Memory B cell (primary cell): ENCODE measurements at places on chromosomes 11 and 22.
A peak's percentile ranks its signal among the peaks of the same experiment; 100 is the strongest.

GRCh38 chr22:23533771-23534191 is 46.3 kb downstream of the IGLL1 start:
- DNase-seq = no peak

- no peak for DNase-seq
Observed at GRCh38 chr11:1196516-1197391, 26.1 kb upstream of the MUC5B start.

- no peak for DNase-seq
Observed at GRCh38 chr11:73536961-73537360, 61.0 kb downstream of the FAM168A start.

- DNase-seq = no peak
Observed at GRCh38 chr11:114185436-114185835, 110.8 kb upstream of the NNMT start.

DNA sequence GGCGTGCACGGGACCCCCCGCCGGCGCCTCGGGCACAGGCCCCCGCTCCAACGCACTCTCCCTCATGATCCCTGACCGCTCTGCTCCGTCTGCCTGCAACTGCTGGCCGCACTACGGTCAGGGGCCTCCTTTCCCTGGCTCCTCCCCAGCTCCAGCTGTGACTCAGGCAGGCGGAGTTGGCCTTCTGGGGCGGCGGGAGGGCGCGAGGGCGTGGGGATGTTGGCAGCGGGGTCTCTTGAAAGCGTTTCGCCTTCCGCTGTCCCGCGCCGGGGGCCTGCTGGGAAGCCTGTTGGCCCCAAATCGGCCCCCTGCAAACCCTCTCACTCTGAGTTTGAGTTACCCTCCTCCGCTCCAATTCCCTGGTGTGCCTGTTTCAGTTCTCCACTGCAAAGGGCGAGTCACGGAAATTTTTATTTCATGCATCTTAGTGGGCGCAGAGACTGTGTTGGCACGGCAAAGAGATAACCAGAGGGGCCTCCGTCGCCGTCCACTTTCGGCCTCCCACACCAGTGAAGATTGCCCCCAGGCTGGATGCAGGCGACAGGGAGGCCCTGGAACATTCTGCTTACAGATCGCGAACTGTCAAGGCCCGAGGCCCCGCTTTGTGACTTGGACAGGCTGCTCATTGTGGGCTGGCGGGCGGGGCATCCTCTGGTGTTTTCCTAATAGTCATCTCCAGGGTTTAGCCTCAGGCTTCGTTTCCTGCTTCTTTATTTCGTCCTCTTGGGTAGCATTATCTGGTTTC is at the start of gene CAVIN3:
Gene CAVIN3, minus strand, starts transcription at position 91 of the 745 bp plus-strand sequence. Its CDS starts 25 bp downstream, at position 66.
- no peak for DNase-seq

- no peak for DNase-seq
Observed at GRCh38 chr11:74284466-74284865, 27.0 kb downstream of the P4HA3 start.

DNA sequence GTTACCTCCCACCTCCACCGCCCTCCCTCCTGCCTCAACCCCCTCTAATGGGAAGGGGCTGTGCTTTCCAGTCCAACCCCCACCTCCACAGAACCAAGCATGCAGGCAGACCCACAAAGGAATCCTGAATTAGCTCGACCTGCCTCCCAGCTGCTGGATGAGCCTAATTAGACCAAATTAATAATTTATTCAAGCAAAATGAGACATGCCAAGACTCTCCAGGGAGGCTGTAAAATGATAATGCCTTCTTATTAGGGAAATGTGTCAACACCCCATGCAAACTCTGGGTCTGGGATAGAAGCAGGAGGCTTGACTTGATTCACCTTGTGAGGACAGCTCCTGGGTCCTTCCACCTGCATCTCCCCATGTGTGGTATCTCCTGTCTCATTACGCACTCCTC is 59.4 kb upstream of the HMGXB4 start:
- DNase-seq = no peak

- DNase-seq = no peak
Observed at GRCh38 chr11:134838708-134839107, 426.7 kb upstream of the B3GAT1 start.

GRCh38 chr22:40542821-40543540 is 93.5 kb downstream of the MRTFA start:
- DNase-seq = no peak

GRCh38 chr22:30859714-30860095 is 108.9 kb downstream of the MORC2 start:
- no peak for DNase-seq

DNA sequence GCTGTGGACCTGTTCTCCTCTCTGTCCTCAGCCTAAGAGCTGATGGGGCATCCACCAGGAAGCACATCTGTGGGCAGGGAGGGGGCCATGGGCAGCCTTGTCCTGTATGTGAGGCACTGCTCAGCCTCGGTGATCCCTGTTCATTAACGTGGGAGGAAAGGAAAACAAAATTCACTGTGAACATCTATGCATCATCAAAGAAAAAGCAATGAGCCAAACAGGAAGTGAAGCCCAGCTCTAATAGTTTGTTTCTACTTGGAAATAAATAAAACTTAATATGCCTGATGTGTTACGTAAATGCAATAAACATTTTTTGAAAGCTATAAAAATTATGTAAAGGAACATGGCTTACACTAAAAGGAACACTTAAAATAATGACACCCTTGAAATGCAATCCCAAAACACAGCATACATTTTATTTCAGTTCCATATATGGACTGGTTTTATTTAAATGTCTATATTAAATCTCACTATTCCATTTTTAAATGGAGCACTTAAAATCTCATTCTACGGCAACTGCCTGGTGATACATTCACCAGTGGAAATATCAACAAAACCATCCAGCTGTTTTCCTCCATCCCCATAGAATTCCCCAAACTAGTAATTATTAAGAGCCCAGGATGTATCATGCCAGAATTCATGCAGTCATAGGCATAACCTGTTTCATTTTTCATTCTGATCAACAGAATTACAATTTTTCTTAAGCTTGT is 78.3 kb downstream of the ZNF280B start:
- DNase-seq = no peak

GRCh38 chr11:62627713-62628112 is 5.9 kb upstream of the B3GAT3 start:
- DNase-seq = no peak

DNA sequence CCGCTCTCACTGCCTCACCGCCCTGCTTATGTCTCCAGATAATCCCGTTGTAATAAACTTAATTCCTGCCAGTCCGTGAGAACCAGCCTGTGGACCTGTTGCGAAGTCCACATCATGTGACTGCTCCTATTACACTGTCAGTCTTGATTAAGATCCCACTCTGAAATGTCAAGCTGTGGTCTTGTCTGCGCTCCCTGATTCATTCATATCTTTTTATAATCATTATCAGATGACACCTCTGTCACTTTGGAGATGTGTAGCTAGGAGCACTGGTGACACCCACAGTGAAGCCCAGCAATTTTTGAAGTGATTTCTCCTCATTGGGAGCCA is 377.3 kb downstream of the TBC1D22A start:
- DNase-seq = no peak

- DNase-seq = peak; percentile 34
Observed at GRCh38 chr22:42967933-42968332, 47.0 kb downstream of the PACSIN2 start.

DNA sequence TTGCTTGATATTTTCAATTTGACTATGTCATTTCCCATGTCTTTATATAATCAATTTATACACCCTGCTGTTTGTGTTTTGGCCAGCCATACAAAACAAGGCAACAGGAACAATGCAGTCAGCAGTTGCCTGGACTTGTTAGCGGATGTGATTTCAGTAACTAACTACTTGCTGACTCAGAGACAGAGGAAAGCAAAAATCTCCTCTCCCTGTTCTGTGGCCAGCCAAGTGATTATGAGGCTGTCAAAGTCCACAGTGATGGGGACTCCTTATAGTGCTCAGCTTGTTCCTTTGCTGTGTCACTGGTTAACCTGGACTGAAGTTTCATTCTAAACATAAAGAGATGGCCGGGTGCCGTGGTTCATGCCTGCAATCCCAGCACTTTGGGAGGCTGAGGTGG is 32.6 kb upstream of the APLP2 start:
- no peak for DNase-seq

DNA sequence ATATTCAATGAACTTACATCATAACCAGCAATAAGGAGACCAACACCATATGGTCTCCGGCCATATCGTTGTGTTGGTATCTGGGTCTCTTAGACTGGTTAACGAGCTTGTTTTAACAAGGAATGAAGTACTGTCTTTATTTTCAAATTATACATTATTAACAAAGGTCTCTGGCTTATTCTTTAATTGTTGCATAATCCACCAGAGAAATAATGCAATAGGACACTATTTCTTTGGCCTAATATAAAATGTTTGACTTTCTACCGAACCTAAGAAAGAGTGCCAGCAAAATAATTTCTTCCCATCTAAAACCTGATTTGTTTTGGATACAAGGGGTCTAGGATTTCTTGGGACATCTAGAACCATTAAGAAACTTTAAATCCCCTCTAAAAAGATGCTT is 6.4 kb downstream of the PSMA1 start:
- no peak for DNase-seq

- no peak for DNase-seq
Observed at GRCh38 chr22:49208768-49209252, 618.9 kb downstream of the BRD1 start.
